Activated naive CD4-positive, alpha-beta T cell treated with Interleukin-2 at 50 U/mL for 16 hours (primary cell): ENCODE measurements at places on chromosomes 7 and 10.

DNA sequence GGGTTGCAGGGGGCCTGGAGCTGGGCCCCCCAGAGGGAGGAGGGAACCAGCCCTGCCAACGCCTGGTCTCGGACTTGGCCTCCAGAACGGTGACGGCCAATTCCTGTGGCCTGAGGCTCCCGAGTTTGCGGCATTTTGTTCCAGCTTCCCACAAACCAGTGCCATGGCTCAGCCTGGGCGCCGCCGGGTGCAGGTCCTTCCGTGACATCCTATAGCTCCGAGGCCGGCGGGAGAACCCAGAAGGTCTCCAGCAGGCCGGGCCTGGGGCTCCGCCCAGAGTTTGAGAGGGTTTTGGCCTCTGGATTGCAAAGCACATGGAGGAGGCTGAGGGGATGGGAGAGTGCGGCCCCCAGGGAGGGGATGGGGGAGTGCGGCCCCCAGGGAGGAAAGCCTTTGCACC lies 92.6 kb downstream of the UNCX start:
- DNase-seq: no peak

DNA sequence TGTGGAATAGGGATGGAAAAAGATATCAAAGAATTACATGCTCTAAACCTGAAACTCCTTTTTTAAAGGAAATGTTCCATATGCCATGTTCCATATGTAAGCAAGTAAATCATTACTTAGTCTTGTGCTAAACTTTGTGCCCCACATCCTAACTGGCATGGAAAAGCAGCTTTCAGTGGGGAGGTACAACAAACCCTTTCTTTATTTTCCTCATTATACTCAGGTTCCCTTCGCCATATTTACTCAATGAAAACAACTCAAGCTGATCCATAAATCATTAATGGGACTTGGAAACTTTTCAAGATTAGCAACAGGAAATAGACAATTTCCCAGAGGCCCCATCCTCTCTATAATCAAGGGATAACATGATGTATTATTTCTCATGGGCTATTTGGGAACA lies 56.0 kb downstream of the GSAP start:
- no peak for DNase-seq

DNA sequence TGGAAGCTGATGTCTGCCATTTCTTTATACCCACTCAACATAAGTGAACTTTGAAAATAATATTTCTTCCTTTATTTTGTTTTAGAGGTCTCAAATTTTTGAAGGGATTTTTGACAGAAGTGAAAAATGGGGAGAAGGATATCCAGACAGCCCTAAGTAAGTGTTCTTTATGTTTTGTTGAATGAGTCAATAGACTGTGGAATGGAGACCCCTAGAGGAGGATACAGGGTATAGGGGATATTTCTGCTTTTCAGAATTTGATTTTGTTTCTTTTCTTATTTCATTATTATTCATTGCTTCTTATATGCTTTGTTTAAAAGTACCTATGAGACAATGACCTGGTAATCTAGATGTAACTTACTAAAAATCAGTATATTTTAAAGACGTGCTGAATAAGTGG lies 34.4 kb downstream of the PLEKHA8 start:
- no peak for DNase-seq

GRCh38 chr7:28704706-28705105 lies 253.4 kb downstream of the TRIL start:
- no peak for DNase-seq

GRCh38 chr10:6408799-6409198 lies 171.3 kb downstream of the PRKCQ start:
- DNase-seq: no peak

DNA sequence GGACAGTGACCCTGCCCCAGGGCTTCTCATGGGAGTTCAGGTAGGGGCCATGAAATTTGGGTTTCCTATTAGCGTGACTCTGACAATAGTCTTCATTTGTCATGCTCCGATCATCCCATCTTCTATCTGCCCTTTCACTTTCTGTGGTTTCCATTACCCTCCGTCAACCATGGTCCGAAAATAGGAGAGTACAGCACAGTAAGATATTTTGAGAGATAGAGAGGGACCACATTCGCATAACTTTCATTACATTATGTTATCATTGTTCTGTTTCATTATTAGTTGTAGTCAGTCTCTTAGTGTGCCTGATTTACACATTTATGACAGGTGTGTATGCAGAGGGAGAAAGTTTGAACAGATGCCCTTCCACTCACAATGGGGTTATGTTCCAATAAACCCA lies 649.2 kb downstream of the SDK1 start:
- no peak for DNase-seq

- DNase-seq: no peak
These were observed 59.6 kb upstream of the AKR1E2 start for GRCh38 chr10:4766454-4766853.

GRCh38 chr7:57354679-57355338 lies 95.2 kb upstream of the ZNF716 start:
- no peak for DNase-seq

GRCh38 chr10:70348228-70348850 lies 34.1 kb downstream of the LRRC20 start:
- DNase-seq: no peak

GRCh38 chr7:12107841-12108254 lies 103.2 kb upstream of the TMEM106B start:
- DNase-seq: no peak

DNA sequence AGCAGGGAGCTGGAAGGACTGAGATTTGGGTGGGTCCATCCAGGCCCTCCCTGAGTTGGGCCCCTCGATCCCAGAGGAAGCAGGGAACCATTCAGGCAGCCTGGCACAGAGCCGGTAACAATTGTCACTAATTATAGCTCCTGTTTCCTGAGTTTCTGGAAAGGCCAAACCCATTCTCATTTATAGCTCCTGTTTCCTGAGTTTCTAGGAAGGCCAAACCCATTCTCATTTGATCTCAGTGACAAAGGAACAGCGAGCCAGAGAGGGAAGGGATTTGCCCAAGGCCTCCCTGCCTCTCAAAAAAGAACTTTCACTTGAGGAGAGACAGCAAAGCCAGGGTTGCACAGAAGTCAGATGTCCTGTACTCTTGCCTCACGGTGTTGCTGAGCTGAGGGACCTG lies 521.9 kb downstream of the TYW1 start:
- no peak for DNase-seq

- no peak for DNase-seq
These were observed 55.5 kb downstream of the WDFY4 start for GRCh38 chr10:48740015-48740707.

- DNase-seq: no peak
These were observed 365.1 kb downstream of the BBS9 start for GRCh38 chr7:33494474-33494873.

- DNase-seq: no peak
These were observed 261.6 kb downstream of the MDFIC start for GRCh38 chr7:115183431-115184057.

DNA sequence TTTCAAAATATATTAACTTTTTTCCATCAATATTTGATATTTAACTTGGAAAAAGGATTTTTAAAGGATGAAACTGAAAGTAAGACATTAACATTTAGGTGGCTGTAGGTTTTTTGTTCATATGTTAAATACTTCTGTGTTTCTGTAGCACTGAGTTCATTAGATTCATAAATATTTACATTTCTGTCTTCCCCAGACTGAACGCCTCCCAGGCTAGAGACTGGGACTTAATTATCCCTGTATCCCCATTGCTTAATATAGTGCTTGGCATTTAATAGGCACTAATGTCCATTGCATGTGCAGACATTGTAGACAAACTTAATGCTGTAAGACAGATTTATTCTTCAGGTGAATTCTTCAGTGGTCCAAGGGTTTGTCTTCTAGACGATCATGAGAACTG lies 7.4 kb downstream of the PTPN12 start:
- DNase-seq: no peak

- no peak for DNase-seq
These were observed 37.8 kb downstream of the SFMBT2 start for GRCh38 chr10:7373039-7373438.

DNA sequence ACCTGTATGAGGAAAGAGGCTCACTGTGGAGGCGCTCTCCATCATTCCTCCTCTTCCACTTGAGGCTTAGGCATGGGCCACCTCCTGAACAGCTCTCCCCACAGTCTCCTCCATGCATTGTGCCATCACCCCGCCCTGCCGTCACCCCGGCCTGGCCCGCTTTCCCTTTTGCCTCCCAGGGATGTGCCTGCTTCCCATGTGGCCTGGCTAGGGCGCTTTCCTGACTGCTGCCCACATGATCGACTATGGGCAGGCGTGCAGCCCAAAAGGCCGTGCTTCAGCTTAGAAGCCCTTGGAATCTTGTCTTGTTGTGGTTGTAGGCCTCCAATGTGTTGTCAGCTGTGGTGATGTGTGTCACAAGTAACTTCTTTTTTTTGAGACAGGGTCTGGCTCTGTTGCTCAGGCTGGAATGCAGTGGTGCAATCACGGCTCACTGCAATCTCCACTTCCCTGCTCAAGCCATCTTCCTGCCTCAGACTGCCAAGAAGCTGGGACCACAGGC lies 1.8 kb upstream of the ACTR3C start:
- DNase-seq: no peak

GRCh38 chr7:101226721-101227120 lies 8.8 kb downstream of the ZNHIT1 start:
- DNase-seq: no peak

GRCh38 chr10:84008878-84009277 lies 130.4 kb upstream of the GHITM start:
- peak; percentile 13 for DNase-seq

GRCh38 chr10:504806-505205 lies 184.7 kb downstream of the DIP2C start:
- DNase-seq: no peak

DNA sequence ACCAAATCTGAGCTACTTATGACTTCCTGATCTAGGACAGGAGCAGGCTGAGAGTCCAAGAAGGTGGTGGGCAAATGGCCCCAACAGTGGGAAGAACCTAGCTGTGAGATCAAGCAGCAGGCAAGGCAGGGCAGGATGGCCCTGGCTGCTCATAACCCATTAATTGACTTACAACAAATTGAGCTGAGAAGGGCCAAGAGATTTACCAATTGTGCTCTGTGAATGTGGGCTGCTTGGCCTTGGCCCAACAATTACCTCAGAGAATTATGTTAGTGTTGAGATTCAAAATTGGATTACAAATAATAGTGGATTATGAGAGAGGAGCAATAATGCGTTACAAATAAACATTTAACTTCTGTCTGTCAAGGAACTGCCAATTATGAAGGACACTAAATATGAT lies 956.5 kb downstream of the KCNMA1 start:
- DNase-seq: no peak

- no peak for DNase-seq
These were observed 89.4 kb upstream of the GALNT17 start for GRCh38 chr7:71042591-71042990.
